ENCODE measurements at places on chromosomes 3 and 15. TPM values are rescaled to one million over a fixed set of nuclear protein-coding genes. Genes with fewer than 3 reads are reported as not detected.

Gene SPTBN5
- 0.96 TPM for total RNA-seq

- H3K27me3 ChIP-seq = no peaks in the 10 kb centered on the region
- H3K4me3 ChIP-seq = no peak overlapping the region
- DNase-seq = no peak
- peaks cover 7% of the 10 kb centered on the region for H3K4me1 ChIP-seq
- H3K36me3 ChIP-seq = no peaks in the 10 kb centered on the region
These were observed 120.7 kb downstream of the VGLL4 start for GRCh38 chr3:11522953-11523571.

- no peaks in the 10 kb centered on the region for H3K36me3 ChIP-seq
- DNase-seq = no peak
- H3K27ac ChIP-seq = no peak overlapping the region
- H3K27me3 ChIP-seq = no peaks in the 10 kb centered on the region
- H3K4me3 ChIP-seq = no peak overlapping the region
These were observed 174.7 kb upstream of the CNTN3 start for GRCh38 chr3:74789111-74789510.

GRCh38 chr3:113629584-113630421, 66.6 kb downstream of the USF3 start:
- no peaks in the 10 kb centered on the region for H3K4me1 ChIP-seq
- no peaks in the 10 kb centered on the region for H3K27me3 ChIP-seq
- no peaks in the 10 kb centered on the region for H3K36me3 ChIP-seq

DNA sequence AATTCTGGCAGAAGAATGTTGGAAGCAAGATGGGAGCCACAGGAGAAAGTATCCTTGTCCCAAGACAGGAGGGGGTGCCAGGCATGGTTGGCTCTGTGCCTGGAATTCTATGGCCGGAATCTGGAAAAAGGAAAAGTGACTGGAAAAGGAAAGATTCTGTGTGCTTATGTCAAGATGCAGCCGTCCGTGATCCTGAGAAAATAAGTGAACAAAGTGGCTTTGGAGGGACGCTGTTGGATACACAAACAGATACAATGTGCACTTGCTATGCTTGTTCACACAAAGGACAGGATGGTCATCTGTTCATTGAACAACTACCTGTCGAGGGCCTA, 28.5 kb upstream of the MUC20 start:
- H3K4me1 ChIP-seq = no peaks in the 10 kb centered on the region
- no peak for DNase-seq
- no peaks in the 10 kb centered on the region for H3K27me3 ChIP-seq
- H3K27ac ChIP-seq = no peak overlapping the region
- H3K36me3 ChIP-seq = peaks cover 11% of the 10 kb centered on the region
- no peak overlapping the region for H3K4me3 ChIP-seq

Measured in HCT116 (cell line).